Upper lobe of left lung (tissue), 6 donors: ENCODE measurements at places on chromosomes 1 and 21.
A peak's percentile ranks its signal among the peaks of the same experiment; 100 is the strongest.

GRCh38 chr1:101260556-101261350, 23.9 kb downstream of the S1PR1 start:
- no peaks in the 10 kb centered on the region for H3K36me3 ChIP-seq
- H3K27me3 ChIP-seq: no peaks in the 10 kb centered on the region
- no peak overlapping the region for H3K4me3 ChIP-seq
- H3K27ac ChIP-seq: peak overlapping the region; percentile 45
- DNase-seq: no peak

GRCh38 chr1:221756830-221757551, 15.1 kb upstream of the DUSP10 start:
- H3K27me3 ChIP-seq: no peaks in the 10 kb centered on the region
- no peak for DNase-seq
- H3K4me3 ChIP-seq: no peak overlapping the region
- no peaks in the 10 kb centered on the region for H3K4me1 ChIP-seq

DNA sequence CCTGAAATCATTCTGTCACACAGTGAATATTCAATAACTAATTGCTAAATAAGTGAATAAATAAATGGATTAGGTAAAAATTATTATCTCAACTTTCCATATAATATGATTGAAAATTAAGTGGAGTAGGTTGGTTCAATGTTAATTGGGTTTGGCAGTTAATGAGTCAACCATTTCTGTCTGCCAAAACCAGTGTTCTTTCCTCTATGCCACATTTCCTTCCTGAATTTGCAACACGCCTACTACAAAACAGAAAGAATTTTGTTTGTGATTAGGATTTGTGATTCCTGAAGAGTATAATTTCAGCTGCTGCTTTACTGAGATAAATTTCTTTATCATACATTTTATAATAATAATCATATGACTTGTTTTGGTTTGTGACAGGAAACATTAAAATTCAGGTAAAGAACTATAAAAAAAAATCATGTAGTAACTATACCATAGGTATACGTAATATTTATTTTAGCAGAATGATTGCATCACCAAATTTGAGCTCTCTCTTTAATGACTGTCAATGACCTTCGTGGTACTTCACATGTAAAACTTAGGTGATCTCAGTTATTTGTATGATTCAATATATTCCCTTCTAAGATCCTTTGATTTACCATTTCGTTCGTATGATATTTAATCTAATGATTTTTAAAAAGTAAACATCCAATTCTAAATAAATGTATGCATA, 241.3 kb downstream of the KCNT2 start:
- H3K4me3 ChIP-seq: no peak overlapping the region
- no peaks in the 10 kb centered on the region for H3K4me1 ChIP-seq
- DNase-seq: no peak
- no peak overlapping the region for H3K27ac ChIP-seq

- no peaks in the 10 kb centered on the region for H3K27me3 ChIP-seq
- no peak for DNase-seq
- no peak overlapping the region for H3K27ac ChIP-seq
Measured at GRCh38 chr1:206497774-206498173, 9.6 kb upstream of the RASSF5 start.

GRCh38 chr21:14889080-14889810, 175.6 kb downstream of the NRIP1 start:
- H3K4me1 ChIP-seq: no peaks in the 10 kb centered on the region
- no peak overlapping the region for H3K4me3 ChIP-seq
- DNase-seq: no peak
- no peaks in the 10 kb centered on the region for H3K36me3 ChIP-seq

GRCh38 chr1:246617768-246618167, 51.5 kb downstream of the CNST start:
- H3K27ac ChIP-seq: peak overlapping the region; percentile 38
- H3K4me1 ChIP-seq: no peaks in the 10 kb centered on the region
- H3K36me3 ChIP-seq: peaks cover 8% of the 10 kb centered on the region
- DNase-seq: no peak

- DNase-seq: no peak
- H3K27ac ChIP-seq: no peak overlapping the region
- H3K27me3 ChIP-seq: no peaks in the 10 kb centered on the region
- H3K4me3 ChIP-seq: no peak overlapping the region
- peaks cover 83% of the 10 kb centered on the region for H3K36me3 ChIP-seq
- no peaks in the 10 kb centered on the region for H3K4me1 ChIP-seq
Measured at GRCh38 chr1:35899941-35900340, 16.9 kb downstream of the AGO1 start.

GRCh38 chr1:62493656-62494055, 56.8 kb downstream of the USP1 start:
- peaks cover 63% of the 10 kb centered on the region for H3K36me3 ChIP-seq
- no peaks in the 10 kb centered on the region for H3K27me3 ChIP-seq
- no peak overlapping the region for H3K27ac ChIP-seq
- H3K4me1 ChIP-seq: no peaks in the 10 kb centered on the region

GRCh38 chr1:19454265-19455146, 30.8 kb downstream of the CAPZB start:
- H3K27me3 ChIP-seq: no peaks in the 10 kb centered on the region
- H3K4me3 ChIP-seq: no peak overlapping the region
- no peaks in the 10 kb centered on the region for H3K36me3 ChIP-seq
- no peak for DNase-seq
- peak overlapping the region; percentile 58 for H3K27ac ChIP-seq

DNA sequence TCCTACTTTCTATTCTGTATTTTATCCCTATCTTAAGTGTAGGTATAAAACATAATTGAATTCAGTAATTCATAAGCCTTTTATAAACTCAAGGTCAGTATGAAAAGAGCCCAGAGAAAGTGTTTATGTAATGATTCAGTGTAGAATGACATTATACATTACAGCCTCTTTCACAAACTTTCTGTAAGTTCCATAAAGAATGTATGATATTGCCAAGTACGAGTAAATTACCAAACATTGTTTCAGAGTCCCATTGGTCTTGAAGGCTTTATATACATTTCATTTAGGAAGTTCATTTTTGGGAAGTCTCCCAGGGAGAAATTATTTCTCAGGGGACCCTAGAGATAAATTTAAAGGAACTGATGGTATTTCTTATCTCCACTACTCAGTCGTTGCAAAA, 37.8 kb upstream of the VAMP3 start:
- H3K4me3 ChIP-seq: no peak overlapping the region
- peaks cover 28% of the 10 kb centered on the region for H3K36me3 ChIP-seq
- no peak for DNase-seq
- no peak overlapping the region for H3K27ac ChIP-seq

DNA sequence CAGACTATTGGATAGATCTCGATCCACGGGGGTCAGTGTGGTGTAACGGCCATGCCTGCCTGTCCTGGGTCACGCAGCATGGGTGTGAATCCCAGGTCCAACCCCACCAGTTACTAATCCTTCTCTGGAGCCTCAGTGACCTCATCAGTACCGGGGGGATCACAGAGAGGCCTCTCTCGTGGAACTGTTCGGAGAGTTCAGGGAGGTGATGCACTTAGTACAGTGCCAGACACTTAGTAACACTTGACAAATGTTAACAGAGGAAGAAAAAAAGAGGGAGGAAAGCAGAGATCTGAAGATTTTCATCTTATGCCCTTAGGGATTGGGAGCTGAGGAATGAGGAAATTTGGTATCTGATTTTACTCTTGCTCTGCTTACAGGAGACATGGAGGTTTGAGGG, 2.9 kb downstream of the ABCA4 start:
- no peaks in the 10 kb centered on the region for H3K27me3 ChIP-seq
- no peaks in the 10 kb centered on the region for H3K4me1 ChIP-seq
- no peak overlapping the region for H3K27ac ChIP-seq
- DNase-seq: no peak

GRCh38 chr1:180519846-180520245, 17.5 kb upstream of the ACBD6 start:
- DNase-seq: no peak
- H3K27ac ChIP-seq: no peak overlapping the region
- no peak overlapping the region for H3K4me3 ChIP-seq
- H3K4me1 ChIP-seq: peaks cover 25% of the 10 kb centered on the region
- no peaks in the 10 kb centered on the region for H3K36me3 ChIP-seq
- no peaks in the 10 kb centered on the region for H3K27me3 ChIP-seq

DNA sequence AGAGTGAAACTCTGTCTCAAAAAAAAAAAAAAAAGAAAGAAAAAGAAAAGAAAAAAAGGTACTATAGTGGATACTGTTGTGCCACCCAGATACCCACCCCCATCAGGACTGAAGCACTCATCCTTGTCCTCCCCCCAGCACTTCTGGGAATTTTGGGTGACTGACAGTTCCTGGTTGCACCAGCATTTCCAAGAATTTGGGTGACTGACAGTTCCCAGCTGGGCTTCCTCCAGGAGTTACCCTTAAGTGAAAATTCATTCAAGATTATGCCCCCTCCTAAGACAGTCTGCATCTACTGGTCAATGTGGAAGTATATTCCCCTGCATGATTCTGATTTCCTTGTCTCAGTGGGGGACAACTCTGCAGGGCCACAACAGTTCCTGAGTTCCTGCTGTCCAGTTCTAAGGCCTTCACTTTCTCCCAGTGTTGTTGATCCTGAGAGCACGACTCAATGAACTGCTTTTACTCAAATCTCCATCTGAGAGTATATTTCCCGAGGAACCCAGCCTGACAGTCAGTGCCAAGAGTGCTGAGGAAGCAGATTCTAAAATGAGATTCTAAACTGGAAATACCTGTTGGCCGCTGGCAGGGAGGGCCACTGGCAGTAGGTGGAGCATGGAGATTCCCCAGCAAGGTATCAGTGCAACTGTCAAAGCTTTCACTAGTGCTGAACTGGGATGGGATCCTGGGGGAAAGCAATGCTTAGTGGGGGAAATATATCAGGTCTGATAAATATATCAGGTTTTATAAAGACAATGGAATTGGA, 18.5 kb downstream of the RIIAD1 start:
- DNase-seq: peak; percentile 37
- H3K36me3 ChIP-seq: no peaks in the 10 kb centered on the region
- no peak overlapping the region for H3K27ac ChIP-seq
- no peaks in the 10 kb centered on the region for H3K4me1 ChIP-seq

GRCh38 chr1:82064691-82065090, 264.0 kb downstream of the ADGRL2 start:
- H3K36me3 ChIP-seq: no peaks in the 10 kb centered on the region
- H3K27ac ChIP-seq: no peak overlapping the region
- no peaks in the 10 kb centered on the region for H3K27me3 ChIP-seq

DNA sequence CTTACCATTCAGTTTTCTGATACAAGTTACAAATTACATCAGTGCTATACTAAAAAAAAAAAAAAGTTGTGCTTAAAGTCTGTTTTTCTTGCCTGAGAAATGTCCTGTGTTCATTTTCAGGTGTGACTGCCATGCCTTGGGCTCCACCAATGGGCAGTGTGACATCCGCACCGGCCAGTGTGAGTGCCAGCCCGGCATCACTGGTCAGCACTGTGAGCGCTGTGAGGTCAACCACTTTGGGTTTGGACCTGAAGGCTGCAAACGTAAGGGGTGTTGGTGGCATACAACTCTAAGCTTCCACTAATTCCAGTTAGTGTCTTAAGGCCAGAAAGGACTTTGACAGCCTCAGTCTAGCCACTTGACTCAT, 60.1 kb upstream of the LAMC2 start:
- H3K27ac ChIP-seq: peak overlapping the region; percentile 35
- H3K27me3 ChIP-seq: no peaks in the 10 kb centered on the region
- H3K4me3 ChIP-seq: no peak overlapping the region
- peaks cover 18% of the 10 kb centered on the region for H3K4me1 ChIP-seq
- peaks cover 27% of the 10 kb centered on the region for H3K36me3 ChIP-seq
- DNase-seq: peak; percentile 26

DNA sequence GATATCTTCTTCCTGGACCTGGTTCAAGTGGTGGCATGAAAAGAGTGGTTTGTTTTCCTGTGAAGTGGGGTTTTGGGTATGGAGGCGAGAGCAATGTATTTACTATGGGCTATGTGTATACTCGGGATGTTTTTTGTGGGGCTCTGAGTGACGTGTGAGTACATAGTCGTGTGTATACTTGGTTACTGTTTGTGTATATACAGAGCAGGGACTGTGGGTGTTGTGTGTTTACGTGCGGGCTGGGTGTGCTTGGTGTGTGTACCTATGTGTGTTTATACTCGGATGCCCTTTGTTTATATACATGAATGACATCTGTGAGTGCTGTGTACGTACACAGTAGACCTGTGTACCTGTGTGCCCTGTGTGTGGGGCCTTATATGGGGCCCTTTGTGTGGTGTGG, 50.0 kb downstream of the YARS1 start:
- peaks cover 13% of the 10 kb centered on the region for H3K36me3 ChIP-seq
- DNase-seq: no peak
- peak overlapping the region; percentile 46 for H3K27ac ChIP-seq
- no peaks in the 10 kb centered on the region for H3K27me3 ChIP-seq

- H3K36me3 ChIP-seq: no peaks in the 10 kb centered on the region
- no peaks in the 10 kb centered on the region for H3K27me3 ChIP-seq
- no peak overlapping the region for H3K4me3 ChIP-seq
Measured at GRCh38 chr1:158035976-158036583, 42.6 kb downstream of the KIRREL1 start.

DNA sequence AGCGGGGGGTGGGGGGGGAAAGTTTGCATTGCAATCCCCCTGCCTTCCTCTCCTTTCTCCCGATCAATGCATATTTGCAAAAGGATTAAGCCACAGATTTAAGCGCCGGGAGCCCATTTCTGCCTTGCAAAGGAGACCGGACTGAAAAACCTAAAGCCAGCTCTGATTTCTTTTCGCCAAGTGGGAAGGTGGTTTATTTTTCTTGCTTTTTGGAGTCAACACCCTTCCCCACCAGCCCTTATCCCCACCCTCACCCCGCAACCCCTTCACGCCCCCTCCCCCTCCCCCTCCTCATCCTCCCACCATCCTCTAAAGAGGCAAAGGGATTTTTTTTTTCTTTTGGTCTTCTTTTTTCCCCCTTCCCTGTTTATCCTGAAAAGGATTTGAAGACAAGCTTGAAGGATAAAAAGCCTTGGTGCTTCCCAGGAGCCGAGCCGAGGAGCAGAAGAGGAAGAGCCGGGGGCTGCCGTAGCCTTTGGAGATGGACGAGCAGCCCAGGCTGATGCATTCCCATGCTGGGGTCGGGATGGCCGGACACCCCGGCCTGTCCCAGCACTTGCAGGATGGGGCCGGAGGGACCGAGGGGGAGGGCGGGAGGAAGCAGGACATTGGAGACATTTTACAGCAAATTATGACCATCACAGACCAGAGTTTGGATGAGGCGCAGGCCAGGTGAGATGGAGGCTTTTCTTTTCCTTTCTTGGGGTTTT, 513 bp downstream of the PBX1 start:
- peak; percentile 54 for DNase-seq
- H3K4me3 ChIP-seq: peak overlapping the region; percentile 76
- peak overlapping the region; percentile 88 for H3K27ac ChIP-seq
- H3K4me1 ChIP-seq: no peaks in the 10 kb centered on the region
- H3K27me3 ChIP-seq: no peaks in the 10 kb centered on the region
